ENCODE measurements at places on chromosomes 1 and 21.

GRCh38 chr1:116376729-116377086 is 3.7 kb downstream of the ATP1A1 start:
- no peak for DNase-seq

DNA sequence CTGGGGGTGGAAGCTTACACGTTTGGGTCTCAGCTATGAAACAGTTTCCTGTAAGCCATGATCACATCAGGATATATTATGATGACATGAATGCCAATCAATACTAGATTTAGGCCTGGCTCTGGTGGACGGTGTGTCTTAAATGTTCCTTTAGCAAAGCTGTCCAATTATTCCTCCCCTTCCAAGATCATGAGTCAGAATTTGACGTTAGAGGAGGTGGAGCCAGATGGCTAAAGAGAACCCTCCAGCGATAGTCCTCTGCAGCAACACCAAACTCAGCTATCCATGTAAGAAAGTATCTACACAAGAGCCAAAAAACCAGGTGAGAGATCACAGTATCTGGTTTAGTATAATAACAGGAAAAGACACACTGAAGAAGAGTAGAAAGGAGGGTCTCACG is 47.8 kb downstream of the PACC1 start:
- no peak for DNase-seq

DNA sequence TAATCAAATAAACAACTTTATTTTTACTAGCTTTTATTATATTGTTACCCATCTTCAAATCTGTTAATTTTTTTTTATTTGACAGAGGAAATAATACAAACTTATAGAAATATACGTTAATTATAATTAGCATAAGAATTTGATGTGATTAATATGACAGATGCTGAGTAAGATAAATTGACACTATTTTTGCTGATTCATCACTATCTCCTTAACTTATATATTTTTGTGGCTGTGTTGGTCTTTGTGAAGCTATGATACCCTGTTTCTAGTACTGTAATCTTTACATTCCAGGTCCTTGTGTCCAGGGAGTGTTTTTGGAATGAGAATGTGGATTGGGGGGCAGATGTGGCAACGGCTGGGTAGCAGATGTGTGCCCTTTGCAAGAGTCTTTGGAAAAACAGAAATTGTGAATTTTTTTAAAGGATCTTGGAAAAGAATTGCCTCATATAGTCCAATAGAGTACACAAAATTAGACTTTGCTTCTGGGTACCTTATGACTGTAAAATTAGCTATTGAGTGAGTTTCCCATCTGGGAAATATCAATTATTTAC is 102.6 kb downstream of the KCNK2 start:
- DNase-seq, result no peak

DNA sequence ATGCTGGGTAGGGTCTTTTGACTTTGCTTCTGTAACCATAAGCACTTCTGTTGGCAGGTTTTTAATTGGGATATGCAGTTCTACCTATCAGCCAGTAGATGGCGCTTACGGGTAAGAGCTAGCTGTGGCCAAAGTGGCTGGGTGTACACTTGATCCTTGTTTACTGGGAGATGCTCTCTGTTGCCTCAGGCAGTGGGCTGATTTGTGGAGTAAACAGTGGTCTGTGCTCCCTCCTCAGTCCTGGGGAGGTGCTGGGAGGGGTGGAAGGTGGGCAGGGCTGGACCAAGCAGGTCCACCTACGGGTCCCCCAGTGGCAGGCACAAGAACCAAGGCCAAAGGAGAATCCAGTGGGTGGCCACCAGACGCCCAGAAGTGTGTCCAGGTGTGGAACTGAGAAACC is 43.4 kb downstream of the RALGPS2 start:
- DNase-seq, result peak; percentile 37

DNA sequence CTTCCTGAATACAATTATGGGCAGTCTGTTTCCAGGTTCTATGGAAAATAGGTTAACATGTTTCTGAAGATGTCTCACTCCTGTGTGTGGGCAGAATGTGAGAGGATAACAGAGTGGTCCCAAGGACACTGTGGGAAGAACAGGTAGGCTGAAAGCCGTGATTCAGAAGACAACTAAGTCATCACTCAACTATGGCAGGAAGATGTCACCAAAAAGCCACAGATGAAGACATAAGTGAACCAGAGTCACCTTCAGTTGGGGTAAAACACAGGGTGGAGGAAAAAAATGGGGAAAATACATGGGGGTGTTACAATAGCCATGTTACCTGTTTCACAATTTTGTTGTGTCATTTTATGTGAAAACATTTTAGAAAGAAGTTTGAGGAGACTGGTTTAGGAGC is 75.1 kb downstream of the UCHL5 start:
- no peak for DNase-seq

- DNase-seq, result no peak
Observed at GRCh38 chr1:83822208-83822607, 176.7 kb downstream of the TTLL7 start.

DNA sequence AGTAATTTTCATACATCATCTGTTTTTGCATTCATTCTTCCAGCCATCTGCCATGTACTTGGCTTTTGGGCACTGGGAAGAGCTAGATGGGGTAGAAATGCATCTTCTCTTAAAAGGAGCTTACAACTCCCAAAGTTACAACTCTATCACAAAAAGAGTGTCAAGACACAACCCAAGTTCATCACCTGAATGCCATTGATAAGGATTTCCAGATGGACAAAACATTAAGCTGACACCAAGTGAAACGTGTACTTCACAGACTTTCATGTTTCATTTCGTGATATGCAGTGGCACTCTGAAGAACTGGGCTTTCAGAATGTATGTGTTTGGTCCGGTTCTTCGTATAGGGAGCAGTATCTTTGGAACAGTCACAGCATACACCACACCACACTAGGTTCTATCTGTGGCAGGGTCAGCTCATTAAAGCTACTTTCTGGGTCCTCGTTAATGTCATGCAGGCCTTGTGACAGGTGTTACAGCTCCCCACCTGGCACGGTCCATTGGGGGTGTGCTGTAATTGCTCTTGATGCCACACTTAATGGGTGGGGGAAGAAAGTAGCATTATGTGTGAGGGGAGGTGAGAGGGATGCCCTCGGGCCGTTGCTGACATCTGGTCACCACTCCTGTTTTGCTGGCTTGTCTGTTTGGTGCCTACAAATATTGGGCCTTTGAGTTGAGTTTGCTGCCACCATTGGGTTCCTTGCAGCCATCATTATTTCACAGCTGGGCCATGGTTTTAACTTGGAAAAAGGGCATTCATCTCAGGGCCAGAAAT is 164.9 kb downstream of the NFIA start:
- no peak for DNase-seq

DNA sequence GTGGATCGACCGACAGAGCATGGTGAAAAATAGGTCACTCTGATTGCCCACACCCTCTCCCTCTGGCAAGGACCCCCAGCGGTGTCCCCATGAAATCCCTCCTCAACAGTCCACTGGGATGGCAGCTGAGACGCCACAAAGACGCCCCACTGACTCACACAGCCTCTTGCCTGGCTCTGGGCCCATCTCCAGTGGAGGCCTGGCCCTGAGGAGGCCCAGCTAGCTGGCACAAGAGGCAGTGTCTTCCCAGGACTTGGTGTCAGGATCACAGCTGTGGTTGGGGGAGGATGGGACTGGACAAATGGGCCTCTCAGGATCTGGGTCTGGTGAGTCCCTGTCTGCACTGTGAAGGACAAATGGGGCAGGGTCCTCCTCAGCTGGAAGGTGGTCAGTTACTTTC is 4.6 kb downstream of the ALX3 start:
- no peak for DNase-seq

DNA sequence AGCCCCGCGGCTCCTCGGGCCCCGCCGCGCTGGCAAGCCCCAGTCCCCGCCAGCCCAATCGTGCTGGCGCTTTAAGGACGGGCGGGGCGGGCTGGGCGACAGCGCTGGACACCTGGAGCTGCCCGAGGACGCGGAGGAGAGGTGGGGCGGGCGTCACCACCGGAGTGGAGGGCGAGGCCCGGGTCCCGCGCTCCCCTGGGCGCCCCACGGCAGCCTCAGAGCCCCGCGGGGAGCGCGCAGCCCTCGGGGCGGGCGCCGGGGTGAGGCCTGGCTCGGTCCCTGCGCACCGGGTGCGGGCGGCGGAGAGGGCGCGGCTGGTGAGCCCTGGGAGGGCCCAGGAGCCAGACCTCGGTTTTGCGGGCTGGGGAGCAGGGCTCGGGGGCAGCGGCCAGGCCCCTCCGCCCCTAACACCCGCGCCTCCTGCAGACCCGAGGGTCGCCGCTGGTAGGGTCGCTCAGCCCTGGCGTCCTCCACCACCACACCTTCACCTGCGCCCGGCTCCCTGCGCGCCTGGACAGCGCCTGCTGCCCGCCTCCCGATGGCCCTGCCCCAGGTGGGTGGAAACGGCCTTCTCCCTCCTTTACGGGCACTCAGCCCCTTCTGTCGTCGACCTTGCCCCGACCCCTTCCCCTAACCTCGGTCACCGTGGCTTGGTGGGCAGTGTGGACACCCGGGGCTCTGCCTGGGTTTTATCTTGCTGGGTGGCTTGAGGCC is at the start of gene TMEM61:
Gene TMEM61 (plus strand): TSS at position 101 of the 714 bp plus-strand sequence. CDS start 438 bp downstream, at position 539.
- DNase-seq, result no peak

DNA sequence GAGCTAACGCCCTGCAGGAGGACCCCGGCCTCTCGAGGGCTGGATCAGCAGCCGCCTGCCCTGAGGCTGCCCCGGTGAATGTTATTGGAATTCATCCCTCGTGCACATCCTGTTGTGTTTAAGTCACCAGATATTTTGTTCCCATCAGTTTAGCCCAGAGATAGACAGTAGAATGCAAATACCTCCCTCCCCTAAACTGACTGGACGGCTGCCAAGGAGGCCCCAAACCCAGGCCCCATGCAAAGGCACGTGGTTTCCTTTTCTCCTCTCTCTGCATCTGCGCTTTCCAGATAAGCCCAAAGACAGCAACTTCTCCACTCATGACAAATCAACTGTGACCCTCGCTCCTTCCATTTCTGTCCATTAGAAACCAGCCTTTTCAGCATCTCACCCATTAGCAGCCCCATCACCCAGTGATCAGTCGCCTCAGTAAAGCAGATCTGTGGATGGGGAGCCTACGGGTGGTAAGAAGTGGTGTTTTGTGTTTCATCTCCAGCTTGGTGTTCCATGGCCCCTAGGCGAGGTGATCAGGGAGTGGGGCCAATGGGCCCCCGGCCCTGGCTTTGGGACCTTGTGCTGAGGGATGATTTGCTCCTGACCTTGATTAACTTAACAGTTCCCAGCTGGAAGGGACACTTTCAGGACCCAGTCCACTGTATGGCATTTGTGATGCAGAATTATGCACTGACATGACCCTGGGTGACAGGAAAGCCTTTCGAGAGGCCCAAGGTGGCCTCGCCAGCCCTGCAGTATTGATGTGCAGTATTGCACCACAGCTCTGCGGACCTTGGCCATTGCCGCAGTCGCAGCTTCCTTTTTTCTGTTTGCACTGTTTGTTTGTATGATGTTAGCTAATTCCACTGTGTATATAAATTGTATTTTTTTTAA is 5.2 kb downstream of the NPPA start:
- DNase-seq, result no peak

DNA sequence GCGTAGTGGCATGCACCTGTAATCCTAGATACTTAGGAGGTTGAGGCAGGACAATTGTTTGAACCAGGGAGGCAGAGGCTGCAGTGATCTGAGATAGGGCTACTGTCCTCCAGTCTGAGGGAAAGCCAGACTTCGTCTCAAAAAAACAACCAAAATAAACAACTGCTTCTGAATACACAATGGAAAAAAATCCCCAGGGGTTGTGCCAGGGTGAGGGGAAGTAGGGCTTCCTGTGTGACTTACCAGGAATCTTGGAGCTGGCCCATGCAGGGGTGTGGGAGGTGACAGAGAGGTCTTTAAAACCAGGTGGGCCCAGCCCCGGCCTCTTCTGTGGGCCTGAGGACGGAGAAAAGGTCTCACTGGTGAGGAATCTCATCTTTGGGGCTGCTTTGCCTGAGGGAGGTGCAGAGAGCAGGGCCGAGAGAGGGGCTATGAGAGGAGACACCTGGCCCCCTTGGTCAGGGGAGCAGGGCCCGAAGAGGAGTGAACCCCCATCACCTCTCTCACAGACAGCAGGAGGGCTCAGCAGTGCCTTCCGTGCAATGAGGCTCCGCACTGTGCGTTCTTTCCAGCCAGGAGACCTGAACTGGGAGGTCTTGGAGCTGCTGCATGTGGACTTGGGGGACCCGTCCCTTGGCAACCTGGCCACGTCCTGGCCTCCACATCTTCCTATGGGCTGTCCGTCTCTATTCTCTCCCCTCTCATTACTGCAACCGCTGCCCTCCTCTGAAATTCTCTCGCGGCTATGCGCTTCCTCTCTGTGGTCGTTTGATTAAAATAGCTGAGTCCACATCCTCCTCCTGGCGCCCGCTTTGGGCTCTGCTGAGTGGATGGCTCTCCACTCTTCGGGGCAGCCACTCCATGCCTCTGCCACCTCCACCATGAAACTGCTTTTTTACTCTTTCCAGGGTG is 10.7 kb downstream of the PLA2G5 start:
- DNase-seq, result no peak

DNA sequence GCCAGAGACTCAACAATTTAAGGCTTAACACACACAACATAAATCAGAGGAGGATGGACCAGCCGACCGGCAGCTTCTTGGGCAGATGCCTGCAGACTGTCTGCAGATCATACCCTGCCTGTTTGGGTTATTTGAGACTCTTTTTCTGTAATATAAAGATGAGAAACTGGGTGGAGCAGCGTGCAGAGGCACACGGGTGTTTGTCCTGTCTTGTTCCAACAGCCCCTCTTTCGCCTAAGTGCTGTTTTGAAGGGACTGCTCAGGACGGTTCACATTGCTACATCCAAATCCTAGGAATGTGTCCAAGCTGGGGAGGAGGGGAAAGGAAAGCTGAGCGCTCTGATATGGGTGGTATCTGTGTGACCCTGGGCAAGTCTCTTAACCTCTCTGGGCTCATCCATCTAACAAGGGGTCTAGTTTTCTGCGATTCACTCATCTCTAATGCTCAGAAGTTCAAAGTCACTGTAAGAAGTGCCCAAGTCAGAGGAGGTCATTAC is 149.9 kb downstream of the CLIC6 start:
- no peak for DNase-seq

GRCh38 chr1:51032936-51033335 is 62.9 kb downstream of the CDKN2C start:
- no peak for DNase-seq

DNA sequence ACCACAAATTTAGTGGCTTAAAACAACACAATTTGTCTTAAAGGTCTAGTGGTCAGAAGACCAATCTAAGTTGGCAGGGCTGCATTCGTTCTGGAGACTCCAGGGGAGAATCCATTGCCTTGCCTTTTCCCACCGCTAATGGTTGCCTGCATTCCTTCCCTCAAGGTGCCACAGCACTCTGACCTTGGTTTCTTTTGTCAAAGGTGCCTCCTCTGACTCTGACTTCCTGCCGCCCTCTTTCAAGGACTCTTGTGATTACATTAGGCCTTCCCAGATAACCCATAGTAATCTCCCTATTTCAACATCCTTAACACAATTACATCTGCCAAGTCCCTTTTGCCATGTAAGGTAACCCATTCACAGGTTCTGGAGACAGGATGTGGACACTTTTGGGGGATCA is 145.3 kb downstream of the S1PR1 start:
- no peak for DNase-seq

- DNase-seq, result no peak
Observed at GRCh38 chr1:67715819-67716218, 30.8 kb downstream of the GADD45A start.

- no peak for DNase-seq
Observed at GRCh38 chr1:161905269-161905884, 118.3 kb downstream of the OLFML2B start.

Measured in activated T-cell treated with anti-CD3 and anti-CD28 coated beads, Interleukin-2, amount 50 U/mL, for 48 hours (primary cell).